ENCODE measurements at places on chromosomes 11 and 22.
A peak's percentile ranks its signal among the peaks of the same experiment; 100 is the strongest.

GRCh38 chr11:69427337-69427736 is 54.1 kb upstream of the LINC01488 start:
- peak; percentile 93 for DNase-seq

GRCh38 chr11:111659201-111660115 is 57.2 kb downstream of the SIK2 start:
- no peak for DNase-seq

- no peak for DNase-seq
Observed at GRCh38 chr11:72418834-72419560, 15.3 kb downstream of the CLPB start.

DNA sequence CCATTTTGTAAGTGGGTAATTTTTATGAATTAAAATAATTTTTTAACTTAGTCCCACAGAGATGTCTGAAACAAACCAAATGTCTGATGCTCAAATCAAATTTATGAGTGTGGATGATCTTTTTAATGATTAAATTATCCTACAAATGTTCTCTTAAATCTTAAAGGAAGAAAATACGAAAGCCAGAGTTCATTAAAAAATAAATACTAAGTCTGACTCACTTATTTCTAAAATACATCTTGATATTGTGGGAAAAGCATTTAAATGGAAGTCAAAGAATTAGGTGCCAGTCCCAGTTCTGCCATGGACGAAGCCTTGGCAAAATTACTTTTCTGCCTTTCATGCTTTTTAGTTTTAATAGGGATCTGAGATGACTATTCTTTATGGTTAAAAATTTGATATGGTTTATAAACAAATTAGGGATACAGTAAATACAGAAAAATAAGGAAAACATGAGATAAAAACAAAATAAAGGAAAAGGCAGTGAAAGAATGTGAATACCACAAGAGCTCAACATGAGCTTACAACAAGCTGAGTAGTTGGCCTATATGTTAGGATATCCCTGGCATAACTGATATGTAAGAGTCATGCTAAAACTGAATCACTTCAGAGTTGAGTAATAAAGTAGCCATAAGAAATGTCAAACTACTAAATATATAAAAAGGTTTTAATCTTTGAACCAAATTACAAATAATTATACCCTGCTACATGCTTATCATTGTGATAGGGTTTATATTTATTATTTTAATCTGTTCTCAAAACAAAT is 9.2 kb downstream of the CCDC34 start:
- DNase-seq, result no peak

DNA sequence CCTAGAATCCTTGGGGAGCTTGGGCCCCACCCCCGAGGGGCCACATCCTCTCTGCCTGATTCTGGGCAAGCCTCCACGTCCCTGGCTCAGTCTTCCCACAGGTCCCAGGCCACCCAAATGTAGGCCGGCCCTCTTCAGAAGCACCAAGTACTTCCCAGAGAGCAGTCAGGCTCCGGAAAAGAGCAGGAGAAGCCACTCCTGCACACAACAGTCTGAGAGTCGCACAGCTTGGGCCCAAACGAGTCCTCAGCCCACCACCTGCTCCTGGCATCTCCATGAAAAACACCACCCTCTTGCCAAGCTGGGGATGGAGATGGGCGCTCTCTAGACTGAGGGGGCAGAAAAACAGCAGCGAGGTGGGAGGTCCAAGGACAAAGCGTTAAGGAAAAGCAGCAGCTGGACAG is 15.4 kb downstream of the EHD1 start:
- DNase-seq, result no peak

DNA sequence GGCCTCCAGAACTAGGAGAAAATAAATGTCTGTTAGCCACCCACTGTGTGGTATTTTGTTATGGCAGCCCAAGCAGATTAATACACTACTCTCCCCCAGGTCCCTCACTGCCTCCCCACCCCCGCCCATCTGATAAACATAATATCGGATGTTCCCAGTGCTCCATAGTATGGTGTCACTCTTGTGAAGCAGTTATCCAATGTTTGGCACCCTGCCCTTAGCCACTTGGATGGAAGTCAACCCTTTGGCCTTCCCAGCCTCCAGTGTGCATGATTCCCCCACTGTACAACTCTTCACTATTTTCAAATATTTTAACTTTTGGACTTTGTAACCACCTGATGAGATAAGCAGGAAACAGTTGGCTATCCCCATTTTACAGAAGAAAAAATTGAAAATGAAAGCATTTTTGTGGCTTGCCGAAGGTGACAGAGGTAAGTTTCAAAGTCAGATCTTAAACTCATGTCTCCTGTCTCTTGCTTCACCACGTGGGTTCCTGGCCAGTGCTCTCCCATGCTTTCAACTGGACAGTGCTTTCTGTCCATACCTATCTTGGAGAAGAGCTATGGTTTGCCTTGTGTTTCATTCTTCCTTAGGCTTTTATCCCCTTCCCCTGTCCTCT is 53.2 kb downstream of the ALX4 start:
- no peak for DNase-seq

DNA sequence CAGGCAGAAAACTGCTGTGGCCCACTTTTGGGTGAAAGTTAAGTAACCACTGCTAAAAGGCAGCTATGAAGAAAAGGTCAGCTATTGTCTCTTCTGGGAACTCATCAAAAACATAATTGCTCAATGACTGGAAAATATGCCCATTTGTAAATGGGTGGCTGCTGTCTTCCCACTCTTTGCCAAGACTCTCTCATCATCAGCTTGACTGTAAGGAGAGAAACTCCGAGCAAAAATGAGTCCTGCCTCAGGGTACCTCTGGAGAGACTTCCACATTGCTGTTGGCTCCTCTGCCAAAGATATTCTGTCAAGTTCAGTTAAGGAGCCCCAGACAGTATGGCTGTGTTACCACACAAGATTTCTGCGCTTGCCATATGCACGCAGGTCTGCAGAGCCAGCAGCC is 138.7 kb downstream of the BBOX1 start:
- no peak for DNase-seq

- no peak for DNase-seq
Observed at GRCh38 chr11:76302996-76303395, 77.9 kb downstream of the THAP12 start.

GRCh38 chr22:20247010-20247505 is 21.1 kb downstream of the RTN4R start:
- peak; percentile 84 for DNase-seq

GRCh38 chr11:112656772-112657428 is 304.3 kb upstream of the NCAM1 start:
- DNase-seq, result no peak

- DNase-seq, result peak; percentile 72
Observed at GRCh38 chr11:111446404-111447111, 65.6 kb downstream of the BTG4 start.

- DNase-seq, result no peak
Observed at GRCh38 chr22:32606181-32606580, 131.6 kb downstream of the FBXO7 start.

DNA sequence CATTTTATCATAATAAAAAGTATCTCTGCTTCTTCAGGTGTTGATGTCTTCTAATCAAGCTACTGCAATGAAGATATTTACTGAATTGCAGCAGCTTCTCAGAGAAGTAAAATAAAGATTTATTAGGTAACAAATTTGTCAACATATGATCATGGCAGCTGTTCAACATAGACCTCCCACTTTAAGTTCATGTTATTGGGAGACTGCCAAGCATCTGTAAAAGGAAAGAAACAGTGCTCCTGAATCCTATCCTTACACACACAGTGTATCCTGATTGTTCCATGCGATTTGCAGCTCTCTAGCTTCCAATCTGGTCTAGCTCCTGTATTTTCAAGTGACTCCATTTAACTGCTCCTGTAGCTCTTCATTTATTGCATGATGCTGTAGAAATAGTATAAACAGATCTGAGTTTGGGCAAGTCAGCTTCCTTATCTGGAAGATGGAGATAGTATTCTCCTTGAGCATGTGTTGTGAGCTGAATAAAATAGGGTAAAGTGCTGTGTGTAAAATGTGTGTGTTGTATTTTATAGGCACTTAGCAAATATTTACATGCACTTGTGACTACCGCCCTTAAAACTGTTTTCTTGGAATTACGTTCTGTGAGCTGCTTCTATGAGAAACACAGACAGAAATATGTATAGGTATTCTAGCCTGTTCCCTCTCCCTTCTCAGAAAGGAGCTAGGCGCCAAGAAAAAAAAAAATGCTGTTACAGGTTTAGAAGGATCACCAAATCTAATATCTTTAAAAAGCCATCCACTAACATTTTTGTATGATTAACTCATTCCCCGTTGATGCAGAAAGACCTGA is 290.6 kb downstream of the JRKL start:
- no peak for DNase-seq

GRCh38 chr11:86176165-86176884 is 68.2 kb upstream of the EED start:
- DNase-seq, result peak; percentile 67

DNA sequence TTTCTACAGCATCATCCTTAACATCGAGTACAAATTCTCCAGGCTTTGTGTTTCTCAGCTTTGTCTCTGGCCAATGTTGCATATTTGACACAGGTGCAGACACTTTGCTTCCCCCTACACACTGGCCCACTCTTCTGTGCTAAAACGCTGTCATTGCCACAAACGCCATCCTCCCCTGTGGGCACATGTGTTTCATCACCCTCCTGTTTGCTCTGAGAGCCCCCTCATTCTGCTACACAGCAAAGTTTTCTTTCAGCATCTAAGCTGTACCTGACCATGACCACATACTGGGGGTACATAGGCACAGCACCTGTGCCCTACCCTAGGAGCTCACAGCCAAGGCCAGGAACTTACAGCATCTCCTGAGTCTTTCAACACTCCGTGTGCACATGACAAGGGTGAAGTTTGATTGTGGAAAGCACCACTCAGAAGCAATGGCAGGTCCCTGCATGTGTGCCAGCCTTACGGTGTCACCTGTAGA is 7.9 kb upstream of the IGLL5 start:
- DNase-seq, result peak; percentile 15

DNA sequence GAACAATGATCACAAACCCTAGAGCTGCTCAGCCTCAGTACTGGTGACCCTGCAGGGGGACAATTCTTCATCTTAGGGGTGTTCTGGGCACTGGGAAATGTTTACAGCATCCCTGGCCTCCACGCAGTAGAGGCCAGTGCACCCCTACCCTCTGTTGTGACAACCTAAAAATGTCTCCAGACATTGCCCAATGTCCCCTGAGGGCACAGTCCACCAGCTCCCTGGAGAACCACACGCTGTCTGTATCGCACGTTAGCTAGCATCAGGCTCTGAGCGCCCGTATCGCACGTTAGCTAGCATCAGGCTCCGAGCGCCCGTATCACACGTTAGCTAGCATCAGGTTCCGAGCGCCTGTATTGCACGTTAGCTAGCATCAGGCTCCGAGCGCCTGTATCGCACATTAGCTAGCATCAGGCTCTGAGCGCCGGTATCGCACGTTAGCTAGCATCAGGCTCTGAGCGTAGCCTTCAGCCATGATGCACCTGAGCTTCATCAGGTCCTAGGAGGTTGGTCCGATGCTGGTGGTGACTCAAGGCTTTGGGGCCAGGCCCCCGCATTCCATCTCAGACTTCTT is 111.1 kb upstream of the ANO1 start:
- DNase-seq, result no peak

DNA sequence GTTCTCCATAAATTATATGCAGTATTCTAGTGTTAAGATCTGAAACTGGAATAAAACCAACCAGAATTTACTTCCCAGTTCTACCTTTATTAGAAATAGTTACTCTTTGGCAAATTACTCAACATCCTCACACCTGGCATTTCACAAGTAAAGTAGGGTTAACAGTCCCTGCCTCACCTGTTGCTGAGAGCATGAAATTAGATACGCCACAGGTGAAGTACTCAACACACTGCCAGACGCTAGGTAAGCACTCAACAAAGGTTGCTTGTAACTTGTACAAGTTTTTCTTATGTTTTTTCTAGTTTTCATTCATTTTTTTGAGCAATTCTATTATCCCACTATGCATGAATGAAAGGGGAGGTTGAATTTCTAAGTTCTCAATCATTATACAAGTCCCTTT is 267.6 kb upstream of the ARHGAP42 start:
- DNase-seq, result no peak

DNA sequence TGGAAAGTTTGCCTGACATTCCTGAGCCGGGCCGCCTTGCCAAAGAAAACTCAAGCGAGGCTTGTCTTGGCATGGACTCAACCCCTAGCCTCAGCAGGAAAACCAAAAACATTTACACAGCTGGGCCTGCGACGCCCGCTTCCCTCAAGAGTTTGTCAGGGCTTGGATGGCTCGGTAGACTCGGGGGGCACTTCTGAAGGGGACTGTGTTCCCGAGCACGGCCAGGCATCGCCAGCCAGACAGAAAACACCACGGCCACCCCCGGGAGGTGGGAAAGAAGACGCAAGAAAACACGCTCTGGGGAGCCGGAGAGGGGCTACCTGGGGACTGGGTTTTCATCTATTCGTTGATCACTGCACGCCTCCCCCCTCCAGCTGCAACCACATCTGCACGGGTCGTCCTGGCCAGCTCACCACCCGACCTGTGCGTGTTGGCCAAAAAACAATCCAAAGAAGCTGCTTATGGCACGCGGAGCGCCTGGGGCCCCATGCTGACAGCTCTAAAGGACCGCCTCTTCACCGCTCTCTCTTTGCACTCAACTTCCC is 380.7 kb downstream of the MN1 start:
- peak; percentile 77 for DNase-seq

- DNase-seq, result no peak
Observed at GRCh38 chr11:26742966-26743365, 21.1 kb upstream of the SLC5A12 start.

DNA sequence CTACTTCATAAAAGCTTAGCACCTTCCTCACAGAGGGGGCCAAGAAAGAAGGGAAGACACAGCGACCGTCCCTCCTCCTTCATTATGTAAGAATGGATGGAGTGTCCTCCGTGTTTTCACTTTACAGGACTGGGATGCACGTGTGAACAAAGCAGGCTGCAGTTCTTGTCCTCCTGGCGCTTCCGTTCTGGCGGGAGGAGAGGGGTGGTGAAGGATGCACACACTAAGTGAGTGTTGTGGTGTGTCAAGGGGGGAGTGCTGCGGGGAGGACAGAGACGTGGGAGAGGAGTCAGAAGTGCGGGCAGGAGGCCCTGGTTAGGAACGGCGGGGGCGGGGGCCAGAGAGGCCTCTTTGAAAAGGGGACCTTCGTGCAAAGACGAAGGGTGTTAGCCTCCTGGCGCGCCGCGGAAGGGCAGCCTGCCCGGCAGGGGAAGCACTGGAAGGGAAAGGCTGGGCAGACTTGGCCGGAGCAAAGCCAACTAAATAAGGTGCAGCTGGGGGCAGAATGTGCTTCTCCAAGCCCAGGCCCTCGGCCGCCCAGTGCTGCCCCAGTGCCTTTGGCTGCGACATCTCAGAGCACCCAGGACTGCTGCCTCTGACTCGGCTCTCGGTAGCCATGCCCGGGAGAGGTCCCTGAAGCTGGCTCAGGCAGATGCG is 27.0 kb upstream of the IGSF9B start:
- DNase-seq, result no peak

GRCh38 chr22:35352214-35353111 is 28.4 kb upstream of the HMOX1 start:
- no peak for DNase-seq
